Heart left ventricle (tissue), 16 donors: ENCODE measurements at places on chromosomes 12 and 14.

GRCh38 chr12:72677139-72677538 is 405.0 kb downstream of the TRHDE start:
- H3K27ac ChIP-seq = no peak overlapping the region
- no peak overlapping the region for H3K4me3 ChIP-seq
- no peaks in the 10 kb centered on the region for H3K27me3 ChIP-seq
- DNase-seq = no peak
- no peaks in the 10 kb centered on the region for H3K4me1 ChIP-seq

DNA sequence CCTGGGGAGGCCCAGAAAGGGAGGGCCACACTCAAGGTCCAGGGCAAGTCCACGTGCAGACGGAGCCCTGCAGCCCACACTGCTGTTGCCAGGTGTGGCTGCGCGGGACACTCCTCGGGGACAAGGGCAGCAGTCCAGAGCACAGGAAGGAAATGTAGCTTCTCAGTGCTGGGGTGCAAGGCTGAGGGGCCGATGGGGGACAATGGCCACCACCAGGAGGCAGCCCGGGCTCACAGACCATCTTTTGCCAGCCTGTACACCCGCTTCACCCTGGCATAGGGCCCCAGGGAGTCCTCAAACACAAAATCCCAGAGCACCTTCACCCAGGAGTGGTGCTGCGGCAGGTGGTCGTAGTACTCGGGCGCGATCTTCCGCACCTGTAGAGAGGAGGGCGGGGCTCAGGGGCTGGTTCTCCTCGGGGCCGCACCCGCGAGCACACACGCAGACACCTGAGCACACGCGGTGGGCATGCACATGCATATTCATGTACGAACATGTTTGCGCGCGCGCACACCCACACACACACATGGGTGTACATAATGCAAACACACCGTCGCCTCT is 12.8 kb downstream of the DEGS2 start:
- no peak for DNase-seq
- peaks cover 8% of the 10 kb centered on the region for H3K27me3 ChIP-seq
- peaks cover 31% of the 10 kb centered on the region for H3K4me1 ChIP-seq
- no peaks in the 10 kb centered on the region for H3K36me3 ChIP-seq
- H3K27ac ChIP-seq = no peak overlapping the region
- no peak overlapping the region for H3K4me3 ChIP-seq

GRCh38 chr12:109451400-109451799 is 25.7 kb downstream of the KCTD10 start:
- peak overlapping the region; percentile 38 for H3K27ac ChIP-seq
- no peak for DNase-seq
- no peaks in the 10 kb centered on the region for H3K27me3 ChIP-seq
- H3K36me3 ChIP-seq = peaks cover 100% of the 10 kb centered on the region

DNA sequence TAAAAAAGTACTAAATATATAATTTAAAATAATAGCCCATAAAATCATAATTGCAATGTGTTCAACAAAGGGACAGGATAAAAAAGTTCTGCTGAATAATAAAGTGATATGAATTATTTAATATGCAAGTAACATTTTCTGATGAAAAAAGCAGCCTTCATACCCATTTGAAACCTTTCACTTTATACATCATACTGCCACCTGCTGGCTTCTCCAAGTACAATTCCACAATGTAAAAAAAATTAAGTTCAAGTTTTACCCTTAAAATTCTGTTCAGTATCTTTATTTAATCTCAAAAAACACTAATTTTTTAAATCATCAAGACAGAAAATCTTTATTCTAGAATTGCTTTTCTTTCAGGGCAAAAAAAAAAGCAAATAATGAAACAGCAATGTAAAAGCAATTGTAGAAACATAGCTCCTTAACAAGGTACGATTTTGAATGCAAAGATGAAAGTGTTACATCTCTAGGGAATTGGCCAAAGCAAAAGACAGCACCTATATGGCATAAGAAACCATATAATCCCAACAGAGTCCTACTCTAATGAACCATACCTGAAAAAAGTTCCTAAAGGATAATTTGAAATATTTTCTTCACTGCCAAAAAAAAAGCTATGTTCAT is 15.0 kb downstream of the MDM1 start:
- no peak overlapping the region for H3K4me3 ChIP-seq
- no peak for DNase-seq
- H3K27ac ChIP-seq = no peak overlapping the region
- peaks cover 8% of the 10 kb centered on the region for H3K4me1 ChIP-seq
- no peaks in the 10 kb centered on the region for H3K27me3 ChIP-seq

GRCh38 chr12:107798580-107798979 is 24.1 kb downstream of the ASCL4 start:
- no peaks in the 10 kb centered on the region for H3K36me3 ChIP-seq
- H3K4me3 ChIP-seq = no peak overlapping the region
- DNase-seq = no peak
- H3K27me3 ChIP-seq = no peaks in the 10 kb centered on the region

DNA sequence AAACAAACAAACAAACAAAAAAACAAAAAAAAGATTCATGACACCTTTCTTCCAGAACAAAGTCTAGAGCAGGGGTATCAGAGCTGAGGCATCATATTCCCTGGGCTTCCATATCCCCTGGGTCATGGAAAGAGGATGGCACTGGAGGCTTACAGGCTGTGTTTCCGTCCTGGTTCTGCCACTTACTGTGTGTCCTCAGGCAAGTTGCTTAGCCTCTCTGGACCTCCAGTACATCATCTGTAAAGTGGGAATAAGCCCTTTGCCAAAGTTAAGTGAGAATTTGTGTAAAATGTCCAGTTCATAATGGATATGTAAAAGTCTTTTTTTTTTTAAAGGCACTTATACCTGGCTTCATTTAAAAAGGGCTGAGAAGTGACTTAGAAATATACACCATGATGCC is 62.0 kb upstream of the FAM222A start:
- no peaks in the 10 kb centered on the region for H3K27me3 ChIP-seq
- H3K36me3 ChIP-seq = no peaks in the 10 kb centered on the region
- no peak overlapping the region for H3K4me3 ChIP-seq
- H3K27ac ChIP-seq = no peak overlapping the region
- no peaks in the 10 kb centered on the region for H3K4me1 ChIP-seq

DNA sequence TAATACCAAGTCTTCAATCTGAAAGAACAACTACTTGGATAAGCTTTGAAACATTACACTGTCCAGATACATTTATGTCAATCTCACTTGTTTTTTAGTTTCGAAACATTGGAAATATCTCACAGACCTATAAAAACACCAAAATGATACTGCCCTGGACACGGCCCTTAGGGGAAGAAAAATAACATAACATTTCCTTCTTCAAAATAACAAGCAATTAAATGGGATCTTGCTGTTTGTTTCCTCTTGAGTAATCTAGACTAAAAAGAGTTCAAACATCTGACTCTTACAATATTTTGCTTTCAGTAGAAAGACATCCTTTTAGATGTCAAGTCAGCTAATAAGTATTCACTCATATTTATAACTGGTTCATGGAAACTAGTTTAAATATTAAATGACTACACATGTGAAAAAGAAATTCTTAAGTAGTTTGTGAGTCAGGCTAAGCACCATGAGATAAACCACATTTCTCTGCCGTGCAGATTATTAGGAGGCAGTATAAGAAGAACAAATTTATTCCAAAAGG is 87.5 kb downstream of the EPS8 start:
- DNase-seq = no peak
- H3K27ac ChIP-seq = peak overlapping the region; percentile 89
- H3K4me3 ChIP-seq = no peak overlapping the region
- H3K36me3 ChIP-seq = no peaks in the 10 kb centered on the region

GRCh38 chr14:88559852-88560251 is 3.0 kb upstream of the ZC3H14 start:
- H3K27ac ChIP-seq = no peak overlapping the region
- H3K4me3 ChIP-seq = no peak overlapping the region
- DNase-seq = no peak
- H3K36me3 ChIP-seq = no peaks in the 10 kb centered on the region

- H3K4me3 ChIP-seq = no peak overlapping the region
- peaks cover 13% of the 10 kb centered on the region for H3K27me3 ChIP-seq
- no peaks in the 10 kb centered on the region for H3K36me3 ChIP-seq
- DNase-seq = no peak
- H3K4me1 ChIP-seq = no peaks in the 10 kb centered on the region
These were observed 35.1 kb upstream of the SRRM4 start for GRCh38 chr12:118946256-118946655.

GRCh38 chr12:130863298-130863697 is 8.6 kb upstream of the RAN start:
- H3K36me3 ChIP-seq = no peaks in the 10 kb centered on the region
- no peak overlapping the region for H3K27ac ChIP-seq
- DNase-seq = no peak
- H3K27me3 ChIP-seq = no peaks in the 10 kb centered on the region
- H3K4me3 ChIP-seq = no peak overlapping the region

DNA sequence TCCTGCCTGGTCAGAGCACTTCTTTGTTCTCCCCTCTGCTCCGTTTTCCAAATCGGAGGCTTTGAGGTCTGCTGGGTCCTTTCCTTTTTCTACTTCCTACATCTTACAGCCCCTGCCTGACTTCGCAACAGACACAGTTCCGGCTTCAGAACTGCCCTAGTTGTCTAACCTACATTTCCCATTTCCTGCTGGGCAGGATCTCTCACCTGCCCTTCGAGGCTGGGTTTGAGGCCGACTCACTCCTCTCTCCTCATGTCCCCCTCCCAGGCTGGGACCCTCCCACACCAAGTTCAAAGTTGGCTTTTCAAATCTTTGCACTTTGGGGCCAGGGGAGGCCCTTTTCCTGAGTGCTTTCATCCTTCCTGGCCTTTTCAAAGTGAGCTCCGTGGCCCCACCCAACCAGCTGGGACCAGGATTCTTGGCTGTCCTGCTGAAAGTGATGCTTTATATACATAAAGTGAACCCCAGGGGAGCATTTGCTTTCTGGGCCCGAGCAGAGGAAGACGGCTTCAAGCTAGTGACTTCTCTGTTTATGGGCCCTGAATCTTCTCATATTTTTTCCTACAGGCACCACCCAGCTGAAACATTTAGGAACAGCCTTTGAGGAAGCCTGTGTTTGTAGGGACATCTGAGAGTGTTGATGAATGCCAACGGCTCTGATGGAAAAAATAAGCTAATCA is 281.0 kb upstream of the CRY1 start:
- no peak for DNase-seq
- H3K4me1 ChIP-seq = no peaks in the 10 kb centered on the region
- H3K27me3 ChIP-seq = no peaks in the 10 kb centered on the region
- no peak overlapping the region for H3K4me3 ChIP-seq
- H3K27ac ChIP-seq = no peak overlapping the region
- H3K36me3 ChIP-seq = no peaks in the 10 kb centered on the region

DNA sequence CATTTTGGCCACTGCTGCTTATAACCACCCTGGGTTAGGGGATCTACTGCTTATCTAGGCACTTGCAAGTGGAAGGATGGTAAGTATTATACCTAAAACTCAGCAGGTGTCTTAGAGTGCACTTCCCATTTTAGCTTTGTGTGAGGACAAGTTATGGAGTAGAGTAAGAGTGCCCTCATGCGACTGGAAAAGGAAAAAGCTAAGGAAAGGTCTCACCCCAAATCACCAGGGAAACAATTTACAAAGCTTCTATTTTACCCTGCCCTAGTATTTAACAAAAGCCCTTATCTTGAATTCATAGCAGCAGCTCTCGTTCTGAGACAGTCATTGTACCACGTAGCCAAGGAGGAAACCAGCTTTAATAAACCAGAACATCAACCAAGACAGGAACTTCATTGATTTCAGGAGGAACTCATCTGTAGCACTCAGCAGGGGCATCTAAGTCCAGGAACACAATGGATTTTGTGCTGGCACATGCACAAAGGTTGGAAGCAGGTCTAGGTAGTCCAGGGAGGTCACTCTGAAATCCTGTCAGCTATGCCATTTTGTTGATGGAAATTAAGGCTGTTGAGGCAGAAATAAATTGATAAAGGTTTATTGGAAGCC is 2.9 kb downstream of the RDH12 start:
- DNase-seq = no peak
- H3K4me3 ChIP-seq = no peak overlapping the region
- H3K27me3 ChIP-seq = no peaks in the 10 kb centered on the region
- H3K36me3 ChIP-seq = no peaks in the 10 kb centered on the region
- no peak overlapping the region for H3K27ac ChIP-seq

DNA sequence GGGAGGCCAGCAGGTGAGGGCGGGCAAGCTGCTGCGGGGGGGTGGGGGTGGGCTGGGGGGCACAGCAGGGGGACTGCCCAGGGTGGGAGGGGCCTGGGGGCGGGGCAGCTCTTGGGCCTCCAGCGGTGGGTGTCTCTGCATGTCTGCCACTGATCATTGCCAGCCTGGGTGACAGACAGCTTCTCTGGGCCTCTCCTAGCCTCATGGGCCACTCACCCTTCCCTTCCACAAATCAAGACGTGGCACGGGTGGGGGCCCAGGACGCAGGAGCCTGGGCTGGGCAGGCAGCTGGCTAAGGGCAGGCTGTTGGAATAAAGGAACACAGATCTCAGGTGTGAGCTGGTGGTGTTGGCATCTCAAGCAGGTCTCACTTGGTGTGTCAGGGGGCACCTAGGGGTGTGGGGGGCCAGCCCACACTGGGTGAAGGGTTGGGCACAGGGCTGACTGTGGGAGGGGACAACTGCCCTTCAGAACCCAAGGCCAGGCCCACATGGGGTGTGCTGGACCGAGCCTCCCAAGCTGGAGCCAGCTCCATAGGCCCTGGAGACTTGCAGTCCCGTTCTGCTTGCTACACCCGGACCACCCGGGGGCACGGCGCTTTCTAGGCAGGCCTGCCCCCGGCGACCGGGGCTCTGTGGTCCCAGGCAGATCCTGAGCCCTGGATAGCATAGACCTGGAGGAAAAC is 3.0 kb downstream of the TEDC1 start:
- H3K27ac ChIP-seq = no peak overlapping the region
- no peaks in the 10 kb centered on the region for H3K27me3 ChIP-seq
- H3K36me3 ChIP-seq = no peaks in the 10 kb centered on the region
- DNase-seq = no peak

DNA sequence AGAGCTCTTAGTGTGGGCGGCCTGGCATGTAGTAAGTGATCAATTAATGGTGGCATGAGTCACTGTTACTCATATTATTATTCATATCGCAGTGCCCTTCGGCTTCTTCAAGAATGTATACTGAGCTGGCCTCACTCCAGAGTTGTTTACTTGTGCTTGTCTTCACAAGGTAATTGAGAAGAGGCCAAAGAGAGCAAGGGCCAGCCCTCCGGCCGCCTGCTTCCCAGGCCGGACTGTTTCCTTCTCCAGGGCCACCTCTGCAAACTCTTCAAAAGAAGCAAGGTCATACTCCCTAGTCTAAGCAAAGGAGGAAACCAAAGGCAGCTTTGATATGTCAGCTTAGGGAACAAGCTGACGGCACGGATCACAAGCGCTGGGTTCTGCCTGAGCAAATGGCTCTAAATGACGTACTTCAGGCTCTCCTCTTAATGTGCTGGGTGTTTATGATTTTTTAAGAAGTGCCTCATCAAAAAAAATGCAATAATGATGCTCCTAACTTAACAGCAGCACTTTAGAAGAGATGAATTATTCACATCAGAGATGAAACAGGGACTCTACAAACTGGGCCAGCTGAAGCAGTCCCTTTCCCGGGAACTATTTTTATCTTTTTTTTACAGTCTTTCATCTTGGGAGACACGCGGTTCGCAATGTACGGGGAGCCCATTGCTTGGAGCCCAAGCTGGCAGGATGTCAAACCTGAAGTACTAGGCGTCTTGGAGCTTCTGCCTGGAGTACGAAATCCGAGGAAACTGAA is 65.6 kb upstream of the DLK1 start:
- no peak overlapping the region for H3K4me3 ChIP-seq
- H3K4me1 ChIP-seq = no peaks in the 10 kb centered on the region
- H3K36me3 ChIP-seq = no peaks in the 10 kb centered on the region
- no peak for DNase-seq
- H3K27ac ChIP-seq = no peak overlapping the region
